Fibroblast of skin of back (primary cell): ENCODE measurements at places on chromosomes 3 and 15.

DNA sequence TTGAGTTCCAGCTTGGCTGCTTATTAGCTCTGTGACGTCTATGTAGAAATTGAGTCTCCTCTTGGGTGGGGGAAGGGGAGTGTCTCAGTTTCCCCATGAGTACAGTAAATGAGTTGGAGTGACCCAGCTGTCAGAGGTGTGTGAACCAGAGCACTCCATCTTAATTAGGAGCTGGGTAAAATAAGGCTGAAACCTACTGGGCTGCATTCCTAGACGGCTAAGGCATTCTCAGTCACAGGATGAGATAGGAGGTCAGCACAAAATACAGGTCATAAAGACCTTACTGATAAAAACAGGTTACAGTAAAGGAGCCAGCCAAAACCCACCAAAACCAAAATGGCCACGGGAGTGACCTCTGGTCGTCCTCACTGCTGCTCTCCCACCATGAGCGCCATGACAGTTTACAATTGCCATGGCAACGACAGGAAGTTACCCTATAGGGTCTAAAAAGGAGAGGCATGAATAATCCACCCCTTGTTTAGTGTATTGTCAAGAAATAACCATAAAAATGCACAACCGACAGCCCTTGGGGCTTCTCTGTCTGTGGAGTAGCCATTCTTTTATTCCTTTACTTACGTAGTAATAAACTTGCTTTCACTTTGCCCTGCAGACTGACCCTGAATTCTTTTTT lies 222.4 kb downstream of the CACNA2D3 start:
- no peak for DNase-seq

- no peak for DNase-seq
These were observed 128.6 kb upstream of the DLG1 start for GRCh38 chr3:197427021-197427420.

DNA sequence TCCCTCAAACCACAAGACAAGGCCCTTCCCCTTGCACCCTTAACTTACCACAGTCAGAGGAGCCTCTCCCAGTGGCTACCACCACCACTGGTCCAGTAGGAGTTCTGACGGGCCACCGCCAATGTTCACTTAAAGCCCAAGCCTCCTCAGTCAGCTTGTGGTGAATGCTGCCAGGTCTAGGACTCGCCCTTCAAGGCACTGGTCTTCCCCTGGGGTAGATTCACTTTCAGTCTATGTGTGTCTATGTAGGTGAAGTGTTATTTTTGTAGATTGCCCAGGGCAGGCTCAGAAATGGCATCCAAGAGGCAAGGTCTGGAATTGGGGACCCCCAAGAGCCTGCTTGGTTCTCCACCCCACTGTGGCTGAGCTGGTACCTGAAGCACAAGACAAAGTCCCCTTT lies 15.4 kb upstream of the CASR start:
- no peak for DNase-seq

DNA sequence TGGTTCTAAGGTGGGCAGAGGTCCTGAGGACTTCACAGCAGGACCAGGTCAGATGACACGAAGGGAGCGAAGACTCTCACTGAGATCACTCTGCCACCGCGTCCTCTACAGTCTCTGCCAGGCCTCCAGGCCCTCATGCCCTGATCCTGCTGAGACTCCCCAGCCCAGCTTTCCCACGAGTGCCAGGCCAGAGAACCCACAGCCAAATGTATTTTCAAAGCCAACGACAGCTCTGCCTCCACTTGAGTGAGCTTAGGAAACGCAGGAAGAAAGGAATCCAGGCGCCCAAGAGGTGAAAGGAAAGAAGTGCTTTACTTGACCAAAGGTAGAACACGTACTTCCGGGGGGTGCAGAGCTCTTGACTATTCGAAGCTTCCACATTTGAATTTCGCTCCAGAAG lies 275.0 kb downstream of the XXYLT1 start:
- no peak for DNase-seq

GRCh38 chr15:25177955-25178801 lies 223.4 kb downstream of the SNRPN start:
- DNase-seq: no peak

- DNase-seq: peak; percentile 6
These were observed 150.5 kb downstream of the CFAP20DC start for GRCh38 chr3:58899159-58899952.

DNA sequence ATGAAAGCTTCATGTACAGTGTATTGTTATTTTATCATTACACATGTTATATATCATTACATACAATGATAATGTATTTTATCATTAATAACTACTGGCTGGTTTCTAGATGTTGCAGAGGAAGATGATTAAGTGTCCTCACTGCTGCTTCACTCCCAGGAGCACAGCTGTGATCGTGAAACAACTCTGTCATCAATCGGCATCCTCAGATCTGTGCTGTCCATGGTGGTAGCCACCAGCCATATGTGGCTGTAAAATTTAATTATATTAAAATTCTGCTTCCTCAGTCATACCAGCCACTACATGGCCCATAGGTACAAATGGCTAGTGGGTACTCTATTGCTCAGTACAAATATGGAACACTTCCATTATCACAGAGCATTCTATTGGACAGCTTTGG lies 379.4 kb upstream of the CFAP20DC start:
- DNase-seq: peak; percentile 36

- peak; percentile 64 for DNase-seq
These were observed 129.8 kb downstream of the PPM1L start for GRCh38 chr3:160885791-160886286.

- DNase-seq: no peak
These were observed 12.7 kb downstream of the ARHGEF3 start for GRCh38 chr3:56789076-56789475.

DNA sequence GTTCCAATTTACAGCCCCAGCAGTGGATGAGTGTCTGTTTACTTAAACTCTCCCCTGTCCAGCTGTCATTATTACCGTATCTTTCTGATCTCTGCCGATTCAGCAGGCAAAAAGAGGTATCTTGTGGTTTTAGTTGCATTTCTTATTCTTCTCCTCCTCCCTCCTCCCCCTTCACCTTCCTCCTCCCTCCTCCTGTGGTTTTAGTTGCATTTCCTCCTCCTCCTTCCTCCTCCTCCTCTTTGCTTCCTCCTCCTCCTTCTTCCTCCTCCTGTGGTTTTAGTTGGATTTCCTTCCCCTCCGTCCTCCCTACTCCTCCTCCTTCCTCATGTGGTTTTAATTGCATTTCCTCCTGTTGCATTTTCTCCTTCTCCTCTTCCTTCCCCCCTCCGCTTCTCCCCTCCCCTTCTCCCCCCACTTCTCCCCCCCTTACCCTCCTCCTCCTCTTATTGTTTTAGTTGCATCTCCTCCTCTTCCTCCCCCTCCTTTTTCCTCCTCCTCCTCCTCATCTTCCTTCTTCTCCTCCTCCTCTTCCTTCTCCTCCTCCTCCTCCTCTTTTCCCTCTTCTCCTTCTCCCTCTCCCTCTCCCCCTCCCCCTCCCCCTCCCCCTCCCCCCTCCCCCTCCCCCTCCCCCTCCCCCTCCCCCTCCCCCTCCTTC lies 25.3 kb upstream of the VPS33B start:
- no peak for DNase-seq

- DNase-seq: peak; percentile 4
These were observed 362.0 kb downstream of the ZPLD1 start for GRCh38 chr3:102796804-102797203.

DNA sequence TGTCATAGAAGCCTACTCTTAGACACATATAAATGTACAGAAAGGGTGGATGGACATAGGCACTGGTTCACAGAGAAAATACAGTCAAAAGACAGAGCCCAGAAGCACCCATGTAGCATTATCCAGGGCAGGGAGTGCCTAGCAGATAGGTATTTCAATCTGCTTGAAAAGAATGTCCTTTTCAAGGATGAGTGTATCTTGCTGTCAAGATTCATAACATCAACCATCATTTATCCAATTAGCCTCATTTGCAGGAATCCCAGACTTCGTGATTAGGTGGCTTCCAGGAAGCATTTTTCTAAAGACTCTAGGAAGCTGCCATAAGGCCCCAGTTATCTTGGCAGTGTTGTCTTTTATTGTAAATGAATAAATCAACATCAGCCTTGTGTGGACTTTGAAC lies 55.6 kb downstream of the SCN11A start:
- no peak for DNase-seq

GRCh38 chr3:56769116-56769707 lies 32.5 kb downstream of the ARHGEF3 start:
- no peak for DNase-seq

DNA sequence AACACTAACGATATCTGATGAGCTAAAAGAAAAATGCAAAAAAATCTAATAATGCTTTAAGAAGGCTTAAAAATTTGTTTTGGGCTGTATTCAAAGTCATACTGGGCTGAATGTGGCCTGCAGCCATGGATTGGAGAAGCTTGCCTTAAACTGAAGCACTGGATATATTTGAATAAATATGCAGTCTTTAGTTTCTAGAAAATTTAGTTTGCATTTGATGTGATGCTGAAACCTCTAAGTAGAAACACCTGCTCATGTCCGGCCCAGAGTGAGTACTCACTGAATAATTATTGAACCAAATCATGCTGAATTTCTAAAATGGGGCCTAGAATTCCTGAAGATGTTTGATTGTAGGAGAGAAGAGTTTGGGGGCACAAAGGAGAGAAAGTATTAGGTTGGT lies 43.9 kb downstream of the ABHD5 start:
- DNase-seq: no peak

- DNase-seq: no peak
These were observed 10.3 kb downstream of the ZBTB38 start for GRCh38 chr3:141378556-141378955.
